Activated T-cell treated with anti-CD3 and anti-CD28 coated beads for 48 hours (primary cell): ENCODE measurements at places on chromosomes 11 and 22.

DNA sequence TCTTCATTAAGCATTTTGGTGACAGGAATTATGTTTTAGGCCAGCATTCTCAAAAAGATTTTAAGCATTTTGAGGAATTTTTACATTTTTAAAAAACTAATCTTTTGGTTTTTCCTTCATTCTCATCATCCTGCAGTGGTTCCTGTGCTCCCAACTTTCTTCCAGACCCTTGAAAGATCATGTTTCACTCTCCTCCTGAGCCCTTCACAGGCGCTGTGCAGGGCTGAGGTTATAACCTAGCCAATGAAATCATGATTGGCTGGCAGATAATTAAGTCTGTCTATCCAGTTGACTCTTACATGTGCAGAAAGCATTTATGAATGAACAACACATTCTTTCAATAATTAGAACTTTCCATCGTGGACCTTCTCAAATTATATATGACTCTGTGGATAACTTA, 226.3 kb downstream of the DDX10 start:
- DNase-seq = no peak

DNA sequence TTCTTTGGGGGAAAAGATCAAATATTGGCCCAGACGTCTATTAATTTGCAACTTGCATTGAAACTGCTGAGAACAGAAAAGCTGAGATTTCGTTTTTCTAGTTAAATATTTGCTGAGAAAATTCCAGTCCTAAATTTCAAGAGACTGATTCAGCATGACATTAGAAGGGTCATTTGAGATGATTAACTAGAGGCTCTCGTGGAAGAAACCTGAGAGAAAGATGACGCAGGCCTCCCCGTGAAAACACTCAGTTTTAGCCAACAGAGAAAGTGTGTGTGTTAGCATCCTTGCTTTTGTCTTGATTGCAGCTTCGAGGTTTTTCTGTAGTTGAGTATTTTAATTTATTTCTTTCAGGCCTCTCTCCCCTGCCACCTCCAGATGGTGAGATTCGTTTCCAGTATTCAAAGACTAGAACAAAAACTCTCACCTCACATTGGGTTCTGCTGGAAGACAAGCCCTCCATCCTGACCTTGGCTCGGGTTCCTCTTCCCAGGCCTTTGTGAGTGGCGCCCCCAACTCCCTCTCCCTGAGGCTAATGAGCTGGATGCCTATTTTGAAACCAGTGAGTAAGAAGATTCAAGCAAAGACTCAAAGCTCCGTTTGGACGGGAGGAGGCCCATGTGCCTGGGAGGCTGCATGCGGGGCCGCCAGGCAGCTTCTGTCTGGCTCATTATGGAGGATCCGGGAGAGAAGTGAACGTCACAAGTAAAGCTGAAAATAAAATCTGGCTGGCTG, 52.4 kb downstream of the CELSR1 start:
- DNase-seq = no peak

DNA sequence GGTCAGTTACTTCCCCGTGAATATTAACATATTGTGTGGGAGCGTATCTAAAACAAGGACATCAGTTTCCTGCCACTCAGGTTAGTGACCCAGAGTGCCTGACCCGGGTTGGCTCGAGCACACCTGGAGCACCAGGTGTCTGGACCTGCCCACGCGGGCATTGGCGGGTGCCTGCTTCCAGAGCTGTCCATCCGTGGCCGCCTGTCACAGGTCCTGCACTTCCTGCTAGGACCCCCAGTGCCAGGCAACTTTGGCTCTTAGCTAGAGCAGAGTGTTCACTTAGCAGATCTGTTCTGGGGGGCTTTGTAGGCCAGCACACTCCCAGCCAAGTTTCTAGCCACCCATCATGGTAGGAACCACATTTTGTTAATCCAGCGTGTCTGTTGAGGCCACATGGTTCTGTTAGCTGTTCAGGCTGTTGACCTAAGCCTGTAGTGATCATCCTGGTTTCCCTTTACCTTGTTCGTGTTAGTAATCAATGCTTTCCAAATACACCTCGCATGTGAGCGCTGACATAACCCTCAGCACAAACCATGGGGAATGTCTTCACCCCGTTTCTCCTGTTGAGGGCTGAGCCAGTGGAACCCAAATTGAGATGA, 29.5 kb downstream of the MOV10L1 start:
- no peak for DNase-seq

DNA sequence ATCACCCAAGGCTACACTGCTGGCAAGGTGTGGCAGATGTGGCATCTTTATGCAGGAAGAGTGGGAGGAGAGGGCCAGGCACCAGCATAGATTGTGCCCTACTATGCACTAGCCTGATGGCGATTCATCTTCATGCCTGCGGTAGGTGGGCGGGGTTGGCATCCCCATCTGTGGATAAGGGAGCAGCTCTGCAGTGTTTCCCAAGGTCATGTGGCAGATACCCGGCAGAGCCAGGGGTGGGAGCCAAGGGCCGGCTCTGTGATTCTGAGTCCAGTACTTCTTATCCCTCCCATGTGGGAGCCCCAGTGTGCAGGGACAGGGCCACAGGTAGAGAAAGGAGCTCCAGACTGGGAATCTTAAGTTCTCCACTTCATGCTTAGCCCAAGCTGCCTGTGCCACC, 20.0 kb downstream of the CD82 start:
- no peak for DNase-seq

DNA sequence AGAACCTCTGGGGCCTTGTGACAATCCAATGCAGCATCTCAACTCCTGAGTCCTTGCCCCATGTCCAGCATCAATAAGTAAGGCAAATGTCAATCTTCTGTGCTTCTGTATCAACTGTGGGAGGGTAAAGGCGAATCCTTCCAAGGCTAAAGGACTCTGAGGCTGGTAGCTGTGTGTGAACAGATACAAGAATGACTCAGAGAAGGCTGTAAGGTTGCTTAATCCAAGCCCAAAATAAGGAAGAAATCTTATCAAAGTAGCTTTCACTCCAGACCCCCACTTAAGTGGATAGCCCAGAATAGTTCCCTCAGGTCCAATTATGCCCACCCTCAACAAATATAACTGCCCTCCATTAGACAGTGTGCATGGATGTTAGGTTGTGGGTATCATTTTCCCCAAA, 28.1 kb upstream of the SCGB1A1 start:
- DNase-seq = no peak

- DNase-seq = no peak
These were observed 37.0 kb downstream of the TRIOBP start for GRCh38 chr22:37733625-37734401.

DNA sequence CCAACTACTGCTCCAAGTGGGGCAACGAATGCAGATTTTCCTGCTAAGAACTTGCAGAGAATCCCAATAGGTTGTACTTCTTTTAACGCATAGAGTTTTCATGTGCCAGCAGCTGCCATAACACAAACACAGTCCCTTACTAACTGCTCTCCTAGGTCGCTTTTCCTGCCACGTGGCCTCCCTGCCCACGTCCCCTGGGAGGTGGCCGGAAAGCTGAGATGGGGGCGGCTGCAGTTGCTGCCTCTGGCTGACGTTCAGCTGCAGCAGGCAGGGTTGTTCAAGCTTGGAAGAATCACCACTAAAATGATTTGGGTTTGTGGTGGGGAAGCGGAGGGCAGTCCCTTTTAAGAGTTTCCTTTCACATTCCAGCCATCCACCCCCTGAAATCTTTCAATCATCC, 39.3 kb downstream of the ZNF202 start:
- no peak for DNase-seq

- DNase-seq = no peak
These were observed 3.7 kb downstream of the SLC37A4 start for GRCh38 chr11:119026970-119027369.

DNA sequence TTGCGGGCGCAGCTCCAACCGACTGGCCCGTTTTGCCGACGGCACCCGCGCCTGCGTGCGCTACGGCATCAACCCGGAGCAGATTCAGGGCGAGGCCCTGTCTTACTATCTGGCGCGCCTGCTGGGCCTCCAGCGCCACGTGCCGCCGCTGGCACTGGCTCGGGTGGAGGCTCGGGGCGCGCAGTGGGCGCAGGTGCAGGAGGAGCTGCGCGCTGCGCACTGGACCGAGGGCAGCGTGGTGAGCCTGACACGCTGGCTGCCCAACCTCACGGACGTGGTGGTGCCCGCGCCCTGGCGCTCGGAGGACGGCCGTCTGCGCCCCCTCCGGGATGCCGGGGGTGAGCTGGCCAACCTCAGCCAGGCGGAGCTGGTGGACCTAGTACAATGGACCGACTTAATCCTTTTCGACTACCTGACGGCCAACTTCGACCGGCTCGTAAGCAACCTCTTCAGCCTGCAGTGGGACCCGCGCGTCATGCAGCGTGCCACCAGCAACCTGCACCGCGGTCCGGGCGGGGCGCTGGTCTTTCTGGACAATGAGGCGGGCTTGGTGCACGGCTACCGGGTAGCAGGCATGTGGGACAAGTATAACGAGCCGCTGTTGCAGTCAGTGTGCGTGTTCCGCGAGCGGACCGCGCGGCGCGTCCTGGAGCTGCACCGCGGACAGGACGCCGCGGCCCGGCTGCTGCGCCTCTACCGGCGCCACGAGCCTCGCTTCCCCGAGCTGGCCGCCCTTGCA, 1.0 kb downstream of the FJX1 start:
- DNase-seq = no peak

DNA sequence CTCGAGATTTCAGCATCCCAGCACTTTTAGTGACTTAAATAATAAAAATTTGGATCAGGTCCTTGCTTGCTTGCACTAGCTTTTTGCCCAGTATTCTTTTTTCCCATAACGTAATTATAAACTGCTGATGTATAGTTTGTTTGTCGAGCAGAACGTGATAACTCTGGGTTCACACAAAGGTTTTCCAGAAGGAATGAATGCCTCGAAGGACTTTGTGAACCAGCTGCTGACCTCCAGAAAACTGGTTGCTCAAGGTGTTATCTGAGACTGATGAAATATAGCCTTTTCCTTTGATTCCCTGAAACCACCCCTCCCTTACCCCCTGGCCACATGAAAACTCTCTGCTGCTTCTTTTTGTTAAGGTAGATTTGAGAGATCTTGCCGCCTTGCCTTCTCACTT, 229.1 kb upstream of the CARD18 start:
- no peak for DNase-seq

DNA sequence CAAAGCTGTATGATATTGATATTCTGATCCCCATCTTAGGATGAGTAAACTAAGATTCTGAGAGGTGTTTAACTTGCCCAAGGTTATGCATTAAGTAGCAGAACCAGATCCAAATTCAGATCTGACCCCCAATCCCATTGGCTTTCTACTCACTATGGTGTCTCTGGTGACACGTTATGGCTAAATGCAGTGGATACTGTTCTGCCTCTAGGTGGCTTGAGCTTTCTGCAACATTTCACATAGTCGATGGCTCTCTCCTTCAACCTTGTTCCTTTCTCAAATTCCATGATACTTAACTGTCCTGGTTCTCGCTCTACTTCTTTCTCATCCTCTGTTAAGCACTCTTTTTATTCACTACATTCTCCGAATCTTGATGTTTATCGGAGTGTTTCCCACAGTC, 9.4 kb downstream of the C11orf97 start:
- DNase-seq = no peak

- no peak for DNase-seq
These were observed 26.3 kb downstream of the KCNJ1 start for GRCh38 chr11:128840783-128841182.

DNA sequence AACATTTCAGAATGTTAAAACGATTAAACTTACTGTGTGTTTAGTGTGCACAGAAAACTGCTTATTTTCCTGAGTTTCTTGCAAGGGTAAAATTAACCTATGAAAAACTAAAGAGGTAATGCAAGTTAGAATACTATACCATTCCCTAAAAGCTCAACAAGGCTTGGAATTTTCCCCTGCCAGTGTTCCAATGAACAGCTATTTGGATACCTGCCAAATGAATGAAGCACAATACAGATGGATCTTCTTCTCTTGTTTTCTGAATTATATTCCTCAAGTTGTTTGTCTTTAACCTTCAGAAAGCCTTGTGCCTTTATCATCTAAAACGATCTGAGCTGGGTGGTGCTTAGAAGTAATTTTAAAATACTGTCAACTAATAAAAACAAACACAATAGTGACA, 204.5 kb downstream of the LRRC4C start:
- DNase-seq = no peak

- no peak for DNase-seq
These were observed 412.5 kb downstream of the FAM181B start for GRCh38 chr11:82321206-82321605.

- DNase-seq = no peak
These were observed 10.1 kb upstream of the OR4A15 start for GRCh38 chr11:55357560-55358184.

- peak; percentile 50 for DNase-seq
These were observed 8.2 kb downstream of the SUSD2 start for GRCh38 chr22:24189249-24190158.

- DNase-seq = no peak
These were observed 229.0 kb downstream of the BLID start for GRCh38 chr11:121886996-121887395.

DNA sequence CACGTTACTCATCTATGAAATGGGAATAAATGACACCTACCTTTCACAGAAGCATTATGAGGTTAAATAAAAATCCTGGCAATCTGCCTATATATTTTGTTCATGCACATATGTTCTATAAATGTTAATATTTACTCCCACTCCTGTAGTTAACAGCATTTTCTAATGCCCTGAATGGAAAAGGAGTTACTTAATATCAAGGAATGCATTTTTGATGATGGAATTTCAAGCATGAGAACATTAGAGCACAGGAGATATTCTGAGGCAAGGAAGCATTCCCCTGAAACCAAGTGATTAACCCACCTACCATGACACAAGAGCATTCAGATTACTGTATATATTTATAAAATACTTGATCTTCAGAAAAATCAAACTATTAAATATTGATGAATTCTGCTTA, 102.1 kb downstream of the ARHGAP32 start:
- no peak for DNase-seq

GRCh38 chr22:30397656-30398635, 1.1 kb downstream of the SEC14L2 start:
- no peak for DNase-seq

GRCh38 chr11:19832086-19832750, 119.6 kb downstream of the NAV2 start:
- DNase-seq = no peak

DNA sequence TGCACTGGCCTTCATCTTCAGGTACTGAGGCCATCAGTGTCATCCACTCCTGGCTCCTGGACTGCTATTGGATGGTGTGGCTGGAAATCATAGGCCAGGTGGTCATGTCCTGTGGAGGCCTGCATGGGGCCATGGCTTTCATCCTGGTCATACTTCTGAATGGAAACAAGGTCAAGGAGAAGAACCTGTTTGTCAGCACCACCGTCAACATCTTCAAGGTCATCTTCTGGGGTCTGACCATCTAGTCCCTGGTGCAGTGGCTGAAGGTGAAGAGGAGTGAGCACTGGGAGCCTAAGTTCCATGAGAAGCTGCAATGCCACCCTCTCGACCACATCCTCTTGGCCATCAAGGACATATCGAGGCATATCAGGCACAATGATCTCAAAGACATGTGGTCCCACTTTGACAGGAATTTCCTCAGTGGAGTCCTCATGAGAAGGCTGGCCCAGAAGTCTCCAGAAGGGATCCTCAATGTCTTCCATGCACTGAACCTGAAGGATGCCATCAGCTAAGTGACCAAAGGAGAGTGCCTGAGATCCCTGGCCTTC, 120.0 kb upstream of the SERPIND1 start:
- no peak for DNase-seq

DNA sequence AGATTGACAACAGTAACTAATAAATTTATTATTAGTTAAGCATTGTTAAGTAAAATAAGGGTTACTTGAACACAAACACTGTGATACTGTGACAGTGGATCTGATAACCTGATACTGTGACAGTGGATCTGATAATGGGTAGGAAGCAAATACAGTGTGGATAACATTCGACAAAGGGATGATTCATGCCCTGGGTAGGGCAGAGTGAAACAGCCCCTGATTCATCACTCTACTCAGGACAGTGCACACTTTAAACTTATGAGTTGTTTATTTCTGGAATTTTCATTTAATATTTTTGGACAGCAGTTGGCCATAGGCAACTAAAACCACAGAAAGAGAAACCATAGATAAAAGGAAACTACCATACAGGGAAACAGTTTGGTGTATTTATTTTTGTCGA, 60.8 kb upstream of the CTSC start:
- no peak for DNase-seq
